T-helper 2 cell (primary cell): ENCODE measurements at places on chromosomes 3 and 15.

- DNase-seq, result no peak
Measured at GRCh38 chr3:9600597-9600996, 47.0 kb upstream of the LHFPL4 start.

DNA sequence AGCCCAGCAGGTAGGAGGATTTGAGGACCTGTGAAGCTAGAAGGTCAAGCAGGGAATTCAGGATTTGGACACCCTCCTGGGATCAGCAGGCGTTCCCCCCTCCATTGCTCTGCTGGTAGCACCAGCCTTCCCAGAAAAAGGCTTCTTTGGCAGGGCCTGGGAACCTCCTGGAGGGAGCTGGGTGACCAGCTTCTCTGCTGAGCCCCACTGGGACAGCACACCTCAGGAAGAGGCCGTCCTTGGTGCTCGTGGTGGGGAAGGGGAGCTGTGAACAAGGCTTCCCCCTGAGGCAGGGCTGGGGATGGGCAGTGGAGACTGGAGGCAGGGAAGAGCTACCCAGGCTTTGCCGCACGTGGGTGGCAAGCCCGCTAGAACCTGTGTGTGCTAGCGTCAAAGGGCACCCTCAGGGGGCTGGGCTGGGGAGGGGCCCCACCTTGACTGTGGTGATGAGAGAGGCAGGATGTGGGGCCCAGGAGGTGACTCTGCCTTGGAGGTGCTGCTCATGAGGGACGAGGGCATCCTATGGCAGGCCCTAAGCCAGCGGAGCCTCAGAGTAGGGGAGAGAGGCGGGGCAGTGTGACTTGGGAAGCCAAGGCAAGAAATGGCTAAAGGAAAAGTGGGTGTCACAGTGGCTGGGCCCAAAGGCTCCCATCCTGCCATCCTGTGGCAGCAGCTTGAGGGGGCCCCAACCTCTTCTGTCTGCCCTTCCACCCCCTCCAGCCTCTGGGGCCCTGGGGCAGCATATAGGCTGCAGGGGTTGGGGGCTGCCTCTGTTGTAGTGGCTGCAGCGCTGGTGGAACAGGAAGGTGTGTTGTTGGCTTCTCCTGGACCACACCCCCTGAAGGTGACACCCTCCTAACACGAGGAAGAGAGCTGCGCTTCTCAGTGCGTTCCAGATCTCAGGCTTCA lies 20.7 kb downstream of the KLF13 start:
- DNase-seq, result peak; percentile 75

DNA sequence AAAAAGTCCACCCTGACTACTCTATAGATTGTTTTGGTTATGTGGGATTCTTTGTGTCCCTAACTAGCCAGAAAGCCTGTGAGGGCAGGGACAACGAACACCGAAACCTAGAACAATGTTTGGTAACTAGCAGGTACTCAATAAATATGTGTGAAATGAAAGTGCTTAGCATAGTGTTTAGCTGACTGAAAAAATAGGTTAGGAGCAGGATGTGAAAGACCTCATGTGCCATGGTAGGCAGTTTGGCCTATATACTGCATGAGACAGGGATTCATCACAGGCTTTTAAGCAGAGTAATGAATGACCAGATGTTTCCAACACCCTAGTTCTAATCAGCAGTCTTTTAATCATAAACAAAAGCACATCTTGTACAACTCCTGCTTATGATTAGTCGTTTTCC lies 64.2 kb downstream of the MYO5A start:
- peak; percentile 34 for DNase-seq

- DNase-seq, result no peak
Measured at GRCh38 chr3:127848131-127849129, 26.1 kb upstream of the MGLL start.

GRCh38 chr3:40333416-40333815 lies 23.9 kb downstream of the EIF1B start:
- DNase-seq, result no peak

DNA sequence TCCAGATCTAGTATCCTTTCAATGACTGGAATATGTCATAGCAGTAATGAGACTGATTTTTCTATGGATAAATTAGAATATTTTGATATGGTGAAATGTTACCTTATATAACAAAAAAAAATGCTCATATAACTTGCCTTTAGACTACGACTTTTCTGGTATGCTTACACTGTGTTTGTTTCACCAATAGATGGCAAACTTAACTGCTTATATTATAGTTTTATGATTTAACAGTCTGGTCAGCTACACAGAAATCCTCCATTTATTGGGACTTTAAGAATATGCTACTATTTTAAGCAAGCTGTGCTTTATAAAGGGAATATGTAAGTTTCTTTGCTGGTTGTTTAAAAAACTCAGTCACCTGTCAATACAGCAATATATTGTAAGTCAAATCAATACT lies 205.6 kb downstream of the VGLL3 start:
- DNase-seq, result no peak

- DNase-seq, result peak; percentile 14
Measured at GRCh38 chr15:85582131-85583079, 202.0 kb downstream of the AKAP13 start.

- DNase-seq, result no peak
Measured at GRCh38 chr3:127539366-127540060, 51.0 kb downstream of the TPRA1 start.

GRCh38 chr15:36183201-36183600 lies 396.2 kb upstream of the CDIN1 start:
- no peak for DNase-seq

DNA sequence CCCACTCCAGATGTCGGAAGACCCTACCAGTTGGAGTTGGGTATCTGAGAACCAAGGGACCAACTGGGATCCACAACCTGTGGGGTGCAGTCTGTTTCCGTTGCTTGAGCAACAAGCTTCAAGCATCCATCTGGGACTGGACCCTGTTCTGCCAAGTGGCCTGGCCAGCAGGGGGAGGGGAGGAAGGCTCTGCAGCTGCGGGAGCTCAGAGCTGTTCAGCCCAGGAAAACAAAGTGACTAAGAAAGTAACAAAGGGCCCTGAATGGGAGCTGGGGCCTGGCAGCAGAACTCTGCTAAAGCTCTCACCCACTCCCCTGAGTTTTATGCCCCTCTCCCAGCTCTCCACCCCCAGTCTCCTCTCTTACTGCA lies 2.7 kb downstream of the TYRO3 start:
- DNase-seq, result no peak

GRCh38 chr15:90883976-90884718 lies at the start of gene FES:
Gene FES (plus strand): TSS chr15:90884504. CDS start chr15:90885046, 542 bp downstream.
- no peak for DNase-seq

DNA sequence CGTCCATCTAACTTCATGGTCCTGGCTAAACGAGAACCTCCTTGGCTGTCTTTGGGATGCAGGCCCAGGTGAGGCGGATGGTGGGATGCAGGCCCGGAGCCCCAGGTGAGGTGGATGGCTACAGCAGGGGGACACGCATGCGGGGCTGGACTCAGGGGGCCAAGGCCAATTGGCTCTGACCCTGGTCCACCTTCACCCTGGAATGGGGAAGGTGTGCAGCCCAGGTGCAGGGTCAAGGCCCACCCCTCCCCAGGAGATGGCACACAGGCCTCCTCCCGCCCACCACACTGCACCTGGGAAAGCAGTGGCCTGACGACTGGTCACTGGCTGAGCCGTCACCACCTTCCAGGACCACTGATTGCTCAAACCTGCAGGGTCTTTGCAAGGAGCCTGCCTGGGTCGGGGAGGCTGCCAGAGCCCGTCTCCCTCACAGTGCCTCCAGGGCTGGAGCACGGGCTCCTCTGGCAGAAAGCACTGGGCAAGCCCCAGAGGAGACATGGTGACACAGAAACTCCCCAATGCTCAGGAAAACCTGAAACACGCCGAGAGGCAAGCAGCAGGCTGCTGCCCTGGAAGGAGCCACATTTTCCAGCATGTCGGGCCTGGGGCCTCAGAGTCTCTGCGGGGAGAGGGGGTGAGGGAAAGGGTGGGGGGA lies 159.6 kb downstream of the LRRK1 start:
- no peak for DNase-seq

- DNase-seq, result no peak
Measured at GRCh38 chr3:183360971-183361624, 67.3 kb downstream of the MCF2L2 start.

- no peak for DNase-seq
Measured at GRCh38 chr3:79056498-79056897, 711.3 kb downstream of the ROBO1 start.

GRCh38 chr3:31355807-31356206 lies 176.9 kb upstream of the STT3B start:
- DNase-seq, result no peak

DNA sequence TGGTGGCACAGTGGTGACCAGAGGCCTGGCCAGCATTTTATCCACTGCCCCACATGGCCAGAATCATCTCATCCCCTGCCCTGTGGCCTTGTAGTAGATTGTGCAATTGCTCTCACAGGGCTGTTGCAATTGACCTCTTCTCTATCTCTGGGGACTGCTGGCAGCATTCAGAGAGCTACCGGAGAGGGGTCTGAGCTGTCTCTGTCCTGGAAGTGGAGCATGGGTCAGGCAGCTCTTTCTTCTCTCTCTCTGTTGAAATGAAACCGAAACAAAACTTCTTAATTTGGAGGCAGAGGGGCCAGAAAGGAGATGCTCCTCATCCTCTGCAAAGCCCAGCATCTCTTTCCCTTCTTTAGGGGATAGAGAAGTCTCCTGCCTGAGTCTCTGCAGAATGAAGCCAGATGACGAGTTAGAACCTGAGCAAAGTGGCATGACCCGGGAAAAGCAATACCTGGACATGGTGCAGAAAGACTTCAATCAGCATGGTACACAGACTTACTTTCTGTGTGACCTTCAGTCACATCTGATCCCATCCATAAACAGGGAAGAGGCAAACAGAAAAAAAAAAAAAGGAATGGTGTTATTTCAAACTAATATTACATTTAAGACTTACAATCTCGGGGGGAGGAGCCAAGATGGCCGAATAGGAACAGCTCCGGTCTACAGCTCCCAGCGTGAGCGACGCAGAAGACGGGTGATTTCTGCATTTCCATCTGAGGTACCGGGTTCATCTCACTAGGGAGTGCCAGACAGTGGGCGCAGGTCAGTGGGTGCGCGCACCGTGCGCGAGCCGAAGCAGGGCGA lies 144.5 kb upstream of the BCL6 start:
- no peak for DNase-seq

DNA sequence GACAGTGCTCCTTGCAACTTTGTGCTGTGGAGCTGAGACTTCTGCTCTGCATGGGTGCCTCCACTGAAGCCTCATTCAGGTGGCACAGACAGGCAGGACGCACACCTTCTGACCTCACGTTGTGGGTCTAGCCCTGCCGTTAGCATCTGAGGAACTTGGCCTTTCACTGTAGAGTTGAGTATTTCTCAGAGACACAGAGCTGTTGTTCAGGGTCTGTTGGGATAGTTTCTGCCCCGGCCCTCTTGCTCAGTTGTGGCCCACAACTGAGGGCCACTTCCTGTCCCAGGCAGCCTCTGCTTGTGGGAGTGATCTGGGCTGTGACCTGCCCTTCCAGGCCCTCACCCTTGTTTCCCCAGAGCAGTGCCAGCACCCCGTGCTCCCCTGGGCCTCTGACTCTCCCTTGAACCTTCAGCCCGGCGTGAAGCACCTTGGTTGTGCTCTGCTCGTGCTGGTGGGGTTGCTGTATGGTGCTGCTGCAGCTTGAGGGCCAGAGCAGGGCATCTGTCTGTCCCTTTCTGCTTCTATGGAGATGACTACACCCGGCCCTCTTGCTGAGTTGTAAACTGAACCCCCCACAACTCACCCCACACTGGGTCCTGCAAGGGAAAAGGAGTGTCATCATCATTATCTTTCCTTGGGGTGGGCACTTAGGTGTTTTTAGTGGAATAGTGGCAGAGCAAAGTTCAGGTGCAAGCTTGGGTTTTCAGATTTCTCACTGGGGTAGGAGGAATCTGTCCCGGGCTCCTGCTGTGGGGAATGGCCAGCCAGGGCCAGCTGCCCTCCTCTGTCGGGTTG lies 11.7 kb downstream of the BAHD1 start:
- no peak for DNase-seq

- DNase-seq, result no peak
Measured at GRCh38 chr3:124263168-124263567, 271.2 kb upstream of the ROPN1 start.

- DNase-seq, result no peak
Measured at GRCh38 chr15:100124936-100125335, 216.8 kb downstream of the ADAMTS17 start.

- DNase-seq, result peak; percentile 69
Measured at GRCh38 chr3:58041826-58042324, 33.7 kb downstream of the FLNB start.

DNA sequence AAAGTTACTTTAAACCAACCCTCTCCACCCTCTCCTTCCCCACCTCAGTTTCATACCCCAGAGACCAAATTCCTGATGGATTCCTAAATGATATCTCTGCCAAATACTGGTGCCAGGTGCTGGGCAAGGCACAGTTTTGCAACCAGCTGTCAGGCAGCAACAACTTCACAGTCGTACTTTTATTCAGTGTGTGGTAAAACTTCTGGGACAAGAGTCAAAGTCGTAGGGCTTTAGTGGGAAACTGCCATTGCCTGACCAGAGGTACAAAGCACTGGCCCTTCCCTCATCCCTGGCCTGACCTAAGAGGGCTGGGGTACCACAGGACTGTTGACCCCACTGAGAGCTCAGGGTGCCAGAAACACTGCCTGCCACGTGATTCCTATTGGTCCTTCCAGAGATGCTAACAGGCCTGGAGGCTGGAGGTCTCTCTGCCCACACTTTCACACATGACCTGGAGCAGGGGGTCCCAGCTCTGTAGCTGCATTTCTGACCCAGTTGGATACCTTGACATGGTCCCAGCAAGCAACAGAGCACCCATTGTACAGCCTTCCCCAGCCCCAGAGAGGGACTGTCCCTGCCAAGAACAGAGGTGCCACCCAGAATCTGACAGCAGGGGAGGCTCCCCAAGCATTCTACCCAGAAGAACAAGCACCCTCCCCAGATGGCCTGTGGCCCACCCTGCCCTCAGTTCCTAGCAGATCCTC lies 59.9 kb downstream of the LIPC start:
- no peak for DNase-seq

DNA sequence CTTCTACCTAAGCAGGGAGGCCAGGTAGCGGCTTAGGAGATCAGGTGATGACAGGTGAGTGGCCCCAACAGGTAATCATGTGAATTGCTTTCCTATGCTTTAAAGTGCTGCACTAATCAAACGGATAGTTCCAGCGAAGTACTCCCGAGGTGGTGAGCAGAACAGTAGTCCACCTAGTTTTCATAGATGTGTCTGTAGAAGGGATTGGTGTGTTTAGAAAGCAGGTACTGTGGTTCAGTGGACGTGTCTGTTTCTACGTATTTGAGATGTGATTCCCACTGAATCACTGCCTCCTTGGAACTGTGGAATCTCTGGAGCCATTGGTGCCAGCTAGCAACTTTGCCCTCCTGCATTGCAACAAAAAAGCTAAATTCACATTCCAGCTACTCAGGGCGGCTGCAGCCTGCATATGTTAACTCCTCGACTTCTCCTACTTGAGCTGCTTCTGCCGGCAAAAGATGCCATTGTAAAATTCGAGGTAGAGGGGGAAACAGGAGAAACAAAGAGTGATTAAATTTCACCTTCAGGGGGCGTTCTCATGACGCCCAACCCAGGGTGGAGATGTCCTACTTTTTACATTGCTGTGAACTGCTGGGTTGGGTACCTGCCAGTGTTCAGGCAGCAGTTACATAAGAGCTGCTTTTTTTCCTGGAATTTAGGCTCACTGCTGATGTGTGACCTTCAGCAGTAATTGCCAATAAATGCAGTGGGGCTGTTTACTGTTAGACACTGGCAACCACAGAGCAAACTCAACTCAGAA lies 227.3 kb downstream of the ITPR1 start:
- DNase-seq, result no peak

GRCh38 chr15:65420975-65421359 lies 1.8 kb downstream of the IGDCC4 start:
- DNase-seq, result no peak

GRCh38 chr3:168080499-168081170 lies 15.1 kb downstream of the GOLIM4 start:
- DNase-seq, result no peak
